ENCODE measurements at places on chromosomes 6 and 20. TPM values are rescaled to one million over a fixed set of nuclear protein-coding genes. Genes with fewer than 3 reads are reported as not detected.

FOXS1 gene
- 2.0 TPM for total RNA-seq

DNA sequence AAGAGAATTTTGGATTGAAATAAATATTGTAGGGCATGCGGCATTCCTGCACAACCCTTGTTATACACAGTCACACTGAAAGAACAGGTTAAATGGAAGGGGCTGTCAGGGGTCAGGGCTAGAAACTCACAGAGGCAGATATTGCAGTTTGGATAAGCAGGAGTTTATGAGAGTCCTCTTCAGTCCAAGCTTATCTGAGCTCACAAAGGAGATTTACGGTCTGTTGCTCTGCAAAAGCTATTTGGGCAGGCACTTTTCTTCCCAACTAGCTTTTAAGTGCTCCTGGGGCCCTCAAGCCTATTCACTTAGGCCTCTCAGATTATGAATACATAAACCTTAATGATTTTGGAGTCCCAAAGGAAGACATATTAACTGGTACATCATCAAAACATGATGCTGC is 156.2 kb downstream of the SOX4 start:
- no peak for DNase-seq

GRCh38 chr6:14713008-14713960 is 532.6 kb upstream of the JARID2 start:
- peak; percentile 92 for DNase-seq

- DNase-seq: peak; percentile 51
These were observed 771 bp downstream of the ARFRP1 start for GRCh38 chr20:63706852-63707557.

GRCh38 chr20:38674092-38674764 is 50.1 kb upstream of the SLC32A1 start:
- DNase-seq: peak; percentile 81

DNA sequence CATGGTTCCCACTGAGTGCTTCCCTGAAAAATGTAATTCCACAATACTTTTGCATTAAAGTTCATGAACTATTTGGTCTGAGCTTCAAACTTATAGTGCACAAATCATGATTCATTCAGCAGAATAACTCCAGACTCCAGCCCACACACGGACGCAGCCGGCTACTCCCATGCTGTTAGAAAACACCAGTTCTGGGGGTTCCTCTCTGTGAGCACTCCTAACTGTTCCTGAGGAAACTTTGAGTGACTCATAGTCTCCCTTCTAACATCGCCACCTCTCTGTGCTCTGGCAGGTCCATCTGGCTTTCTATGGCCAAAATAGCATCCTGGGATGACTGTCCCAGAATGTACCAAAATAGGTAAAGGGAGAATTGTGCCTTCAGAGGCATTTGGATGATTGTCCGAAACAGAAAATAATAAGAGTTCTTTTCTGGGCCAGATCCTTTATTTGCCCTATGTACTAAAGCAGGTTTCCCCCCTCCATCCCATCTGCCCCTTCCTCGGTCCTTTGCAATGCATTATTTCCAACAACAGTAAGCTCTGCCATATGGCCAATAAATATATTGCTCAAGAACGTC is 32.3 kb upstream of the LY86 start:
- no peak for DNase-seq

- DNase-seq: no peak
These were observed at the start of gene IYD for GRCh38 chr6:150368762-150369161. Gene IYD (plus strand): TSS chr6:150369012. CDS start chr6:150369032, 20 bp downstream.

All from Daoy (cell line).